ENCODE measurements at places on chromosomes 3 and 15. TPM values are rescaled to one million over a fixed set of nuclear protein-coding genes. Genes with fewer than 3 reads are reported as not detected.

OR5K2 gene
- not detected for total RNA-seq

NRG4 gene
- 0.20 TPM for total RNA-seq

TUSC7 gene
- total RNA-seq, result not detected

RTP4 gene
- 0.59 TPM for total RNA-seq

CCNB2 gene
- 11.1 TPM for total RNA-seq

ACP3 gene
- 0.33 TPM for total RNA-seq

FBXO40 gene
- not detected for total RNA-seq

MASP1 gene
- 1.7 TPM for total RNA-seq

SPSB4 gene
- not detected for total RNA-seq

EXD1 gene
- total RNA-seq, result not detected

KBTBD8 gene
- 3.1 TPM for total RNA-seq

Measured in smooth muscle cell of the pulmonary artery (primary cell).